ENCODE measurements at places on chromosomes 2 and 18.

DNA sequence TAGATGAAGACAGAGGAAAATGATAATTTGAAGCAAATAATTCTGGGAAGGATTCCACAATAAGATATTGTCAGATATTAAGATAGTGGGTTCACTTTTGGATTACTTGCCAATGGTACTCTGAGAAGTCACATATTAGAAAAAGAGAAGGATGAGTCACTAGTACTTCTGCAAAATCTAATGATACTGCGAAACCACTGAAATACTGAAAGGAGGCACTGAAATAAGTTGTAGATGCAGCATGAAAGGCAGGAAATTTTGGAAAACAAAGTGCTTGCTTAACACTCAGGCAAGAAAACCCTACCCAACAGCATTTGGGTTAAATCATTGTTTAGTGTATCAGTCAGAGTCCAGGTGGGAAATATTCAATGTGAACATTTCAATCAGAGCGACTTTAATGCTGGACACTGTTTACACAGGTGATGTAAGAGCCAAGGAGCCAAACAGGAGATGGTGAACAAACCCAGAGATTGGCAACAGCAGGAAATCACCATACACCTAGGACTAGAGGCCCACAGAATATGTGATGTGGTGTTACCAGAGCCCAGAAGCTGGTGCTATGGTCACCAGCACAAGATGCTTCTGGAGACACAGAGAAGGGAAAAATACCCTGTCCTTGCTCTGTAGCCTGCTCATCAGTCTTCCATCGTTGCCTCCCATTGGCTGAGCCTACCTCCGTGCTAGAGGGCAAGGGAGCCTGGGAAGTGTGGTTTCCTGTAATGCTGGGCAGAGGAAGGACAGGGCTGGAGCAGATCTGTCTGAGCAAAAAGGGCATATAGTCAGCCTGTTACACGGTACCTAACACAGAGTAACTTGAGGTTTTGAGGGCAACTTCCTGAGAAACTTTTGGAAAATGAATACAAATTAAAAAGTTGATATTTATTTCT lies 204.7 kb upstream of the ITGA4 start:
- no peak for DNase-seq

DNA sequence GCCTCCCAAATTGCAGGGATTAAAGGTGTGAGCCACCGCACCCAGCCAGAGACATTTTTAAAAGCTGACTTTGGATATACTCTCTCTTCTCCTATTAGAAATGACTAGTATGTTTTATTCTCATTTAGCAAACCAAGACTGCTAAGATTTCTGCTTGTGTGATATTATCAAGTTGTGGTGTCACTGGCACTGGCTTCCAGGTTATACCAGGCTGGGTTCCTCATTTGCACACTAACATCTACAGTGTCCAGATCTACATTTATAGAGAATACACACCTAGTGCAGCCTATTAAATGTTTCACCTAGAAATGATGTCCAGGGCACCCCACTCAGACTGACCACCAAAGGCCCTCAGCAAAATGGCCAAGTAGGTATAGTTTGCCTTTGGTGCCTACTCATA lies 265.3 kb upstream of the STON1 start:
- DNase-seq = no peak

- no peak for DNase-seq
Observed at GRCh38 chr2:19881908-19882265, 19.9 kb downstream of the TTC32 start.

- DNase-seq = no peak
Observed at GRCh38 chr2:57726294-57726693, 320.3 kb upstream of the VRK2 start.

GRCh38 chr2:209977386-209978239 lies 24.8 kb upstream of the RPE start:
- DNase-seq = no peak

GRCh38 chr2:17470855-17471641 lies 47.2 kb downstream of the RAD51AP2 start:
- no peak for DNase-seq

DNA sequence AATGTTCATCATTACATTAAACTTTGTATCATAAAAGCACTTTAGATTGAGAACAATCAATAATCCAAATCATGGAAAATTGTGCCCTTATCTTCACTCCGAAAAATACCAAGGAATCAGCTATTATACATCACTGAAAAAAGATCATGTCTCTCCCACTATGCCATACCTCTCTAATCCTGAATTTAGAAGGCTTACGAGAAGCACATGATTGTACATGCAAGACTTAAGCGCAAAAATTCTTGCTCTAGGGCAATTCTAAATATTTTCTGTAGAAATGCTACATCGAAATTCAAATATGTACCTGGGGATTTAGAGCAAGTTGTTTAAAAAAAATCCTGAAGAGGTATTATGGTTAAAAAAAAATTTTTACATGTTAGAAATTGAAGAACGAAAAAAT lies 1.3 kb downstream of the CYTIP start:
- no peak for DNase-seq

GRCh38 chr18:9137168-9138066 lies 836 bp downstream of the ANKRD12 start:
- peak; percentile 49 for DNase-seq

- peak; percentile 95 for DNase-seq
Observed at GRCh38 chr2:42360890-42361727, at the start of gene COX7A2L. Gene COX7A2L, minus strand, starts transcription at chr2:42361217. Its CDS starts 56 bp downstream, at chr2:42361161.

- DNase-seq = no peak
Observed at GRCh38 chr2:221503965-221504364, 68.1 kb downstream of the EPHA4 start.

GRCh38 chr2:24456599-24457556 lies 34.2 kb upstream of the NCOA1 start:
- no peak for DNase-seq

DNA sequence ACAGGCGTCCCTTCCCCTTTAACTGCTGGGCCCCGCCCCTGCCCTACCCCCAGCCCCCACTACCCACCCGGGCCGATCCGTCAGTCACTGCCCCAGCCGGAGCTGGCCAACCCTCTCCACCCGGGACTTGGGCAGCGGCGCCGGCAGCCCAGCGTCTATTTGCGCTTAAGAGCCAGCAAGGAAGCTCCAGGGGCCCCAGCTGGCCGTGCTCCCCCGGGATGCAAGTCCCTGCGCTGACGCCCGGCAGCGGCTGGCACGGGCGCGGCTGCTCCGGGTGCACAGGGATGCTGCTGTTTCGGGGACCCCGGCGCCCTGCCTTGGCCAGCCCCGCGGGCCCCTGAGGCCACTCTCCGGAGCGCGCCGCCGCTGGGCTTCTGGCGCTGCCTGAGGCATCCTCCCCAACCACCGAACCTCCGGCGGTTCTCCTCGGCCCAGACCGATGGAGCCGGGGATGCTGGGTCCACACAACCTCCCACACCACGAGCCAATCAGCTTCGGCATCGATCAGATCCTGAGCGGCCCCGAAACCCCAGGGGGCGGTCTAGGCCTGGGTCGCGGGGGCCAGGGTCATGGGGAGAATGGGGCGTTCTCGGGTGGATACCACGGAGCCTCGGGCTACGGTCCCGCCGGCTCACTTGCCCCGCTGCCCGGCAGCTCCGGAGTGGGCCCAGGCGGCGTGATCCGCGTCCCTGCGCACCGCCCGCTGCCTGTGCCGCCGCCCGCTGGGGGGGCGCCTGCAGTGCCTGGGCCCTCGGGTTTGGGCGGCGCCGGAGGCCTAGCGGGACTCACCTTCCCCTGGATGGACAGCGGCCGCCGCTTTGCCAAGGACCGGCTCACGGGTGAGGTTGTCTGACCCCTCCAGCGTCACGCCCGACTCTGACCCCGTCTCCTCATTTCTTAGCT lies at the start of gene TLX2:
TLX2 (plus strand) TSS at position 83 of the 903 bp plus-strand sequence; CDS start at position 440, 357 bp downstream.
- DNase-seq = no peak

DNA sequence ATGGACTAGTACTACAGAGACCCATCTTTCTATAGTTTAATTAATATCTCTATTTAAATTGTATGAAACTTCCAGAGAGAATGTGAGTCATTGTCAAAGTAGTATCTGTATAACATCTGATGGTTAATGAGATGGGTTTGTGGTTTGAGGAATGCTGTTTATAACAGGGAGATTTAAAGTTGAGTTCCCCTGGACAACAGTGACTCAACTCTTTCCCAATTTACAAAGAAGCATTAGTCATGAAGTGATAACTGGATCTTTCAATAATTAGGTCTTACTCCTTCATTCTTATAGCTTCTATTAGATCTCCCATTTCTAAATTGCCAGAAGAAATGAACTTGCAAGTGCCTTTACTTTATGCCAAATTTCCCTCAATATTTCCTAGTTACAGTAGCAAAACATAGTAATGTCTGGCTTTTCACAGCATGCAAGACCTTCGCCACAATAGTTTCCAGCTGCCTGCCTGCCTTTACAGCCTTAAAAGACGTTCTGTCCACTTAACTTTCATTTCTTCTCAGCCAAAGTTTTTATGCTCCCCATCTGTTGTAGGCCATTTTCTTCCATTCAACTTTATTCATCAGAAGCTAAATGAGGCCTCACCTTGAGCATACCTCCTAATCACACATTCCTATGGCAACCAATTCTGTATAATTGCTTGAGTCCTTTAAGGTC lies 47.7 kb upstream of the WDR75 start:
- no peak for DNase-seq

- DNase-seq = no peak
Observed at GRCh38 chr2:140863713-140864112, 1267.1 kb downstream of the LRP1B start.

GRCh38 chr18:70672581-70672980 lies 383.7 kb downstream of the SOCS6 start:
- no peak for DNase-seq

GRCh38 chr2:49934481-49934880 lies 780.2 kb upstream of the FSHR start:
- DNase-seq = no peak

- no peak for DNase-seq
Observed at GRCh38 chr2:121128741-121129659, 156.0 kb downstream of the TFCP2L1 start.

GRCh38 chr2:26299471-26300101 lies 46.4 kb upstream of the SELENOI start:
- no peak for DNase-seq

GRCh38 chr2:67013821-67014220 lies 383.3 kb upstream of the ETAA1 start:
- DNase-seq = no peak

DNA sequence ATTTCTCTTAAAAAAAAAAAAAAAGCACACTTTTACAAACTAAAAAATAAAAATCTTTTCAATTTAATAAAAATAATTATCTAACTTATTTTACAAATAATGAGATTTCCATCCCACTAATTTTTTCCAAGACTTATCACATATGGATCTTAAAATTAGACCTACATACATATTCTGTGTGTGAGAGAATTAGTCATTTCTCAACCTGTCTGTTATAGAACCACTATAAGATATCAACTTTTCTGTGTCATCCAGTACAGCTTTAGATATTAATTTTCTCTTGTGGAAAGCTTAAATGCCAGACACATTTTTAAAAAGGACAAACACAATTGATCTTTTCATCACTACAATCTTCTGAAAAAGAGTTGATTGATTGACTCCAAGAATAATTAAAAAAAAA lies 38.1 kb downstream of the FANCL start:
- no peak for DNase-seq

- no peak for DNase-seq
Observed at GRCh38 chr2:228709788-228710371, 528.4 kb upstream of the SPHKAP start.

- DNase-seq = no peak
Observed at GRCh38 chr2:106161938-106162820, 31.9 kb downstream of the UXS1 start.

DNA sequence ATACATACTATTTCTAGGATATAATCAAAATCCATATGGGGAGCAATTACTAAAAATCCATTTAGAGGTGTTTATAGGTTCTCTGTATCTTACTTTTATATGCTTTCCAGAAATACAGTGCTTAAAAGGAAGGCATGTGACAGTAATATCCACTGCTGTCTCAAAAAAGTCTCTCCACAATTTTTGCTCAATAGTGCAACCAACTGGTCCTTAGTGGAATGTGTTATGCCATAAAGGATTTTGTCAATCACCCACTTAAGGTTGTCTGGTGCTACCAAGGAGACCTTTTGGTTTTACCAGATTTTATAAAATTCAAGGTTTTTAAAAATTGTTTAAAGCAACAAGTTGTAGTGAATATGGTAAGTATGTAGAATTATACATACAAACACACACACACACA lies 328.5 kb upstream of the DSEL start:
- no peak for DNase-seq

DNA sequence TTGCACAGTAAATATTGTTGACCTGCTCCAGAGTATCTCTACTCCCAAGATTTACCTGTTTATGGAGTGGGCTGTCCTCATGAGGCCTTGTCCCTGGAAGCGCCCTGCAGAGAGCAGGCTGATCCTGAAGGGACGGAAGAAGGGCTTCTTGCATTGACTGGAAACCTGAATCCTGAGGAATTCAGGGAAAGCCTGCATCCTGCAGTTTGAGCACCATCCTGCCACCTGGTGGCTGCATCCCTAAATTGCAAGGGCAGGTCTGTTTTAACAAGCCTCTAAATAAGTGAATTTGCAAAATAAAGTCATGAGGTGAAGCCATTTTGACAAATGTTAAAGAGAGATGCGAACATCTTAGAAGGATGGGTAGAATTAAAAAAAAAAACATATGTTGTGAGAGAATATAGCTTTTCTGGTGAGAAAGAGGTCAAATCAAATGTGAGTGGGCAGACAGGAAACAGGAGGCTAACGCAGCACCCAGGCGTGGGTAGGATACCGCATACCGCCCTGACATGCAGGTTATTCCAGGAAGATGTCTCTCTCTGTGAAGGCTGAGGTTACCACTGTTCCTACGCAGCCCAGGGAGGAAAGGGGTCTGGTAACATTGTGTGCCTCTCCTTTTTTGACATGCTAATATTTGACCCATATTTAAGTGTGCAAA lies 754.9 kb downstream of the RNF144A start:
- peak; percentile 28 for DNase-seq

DNA sequence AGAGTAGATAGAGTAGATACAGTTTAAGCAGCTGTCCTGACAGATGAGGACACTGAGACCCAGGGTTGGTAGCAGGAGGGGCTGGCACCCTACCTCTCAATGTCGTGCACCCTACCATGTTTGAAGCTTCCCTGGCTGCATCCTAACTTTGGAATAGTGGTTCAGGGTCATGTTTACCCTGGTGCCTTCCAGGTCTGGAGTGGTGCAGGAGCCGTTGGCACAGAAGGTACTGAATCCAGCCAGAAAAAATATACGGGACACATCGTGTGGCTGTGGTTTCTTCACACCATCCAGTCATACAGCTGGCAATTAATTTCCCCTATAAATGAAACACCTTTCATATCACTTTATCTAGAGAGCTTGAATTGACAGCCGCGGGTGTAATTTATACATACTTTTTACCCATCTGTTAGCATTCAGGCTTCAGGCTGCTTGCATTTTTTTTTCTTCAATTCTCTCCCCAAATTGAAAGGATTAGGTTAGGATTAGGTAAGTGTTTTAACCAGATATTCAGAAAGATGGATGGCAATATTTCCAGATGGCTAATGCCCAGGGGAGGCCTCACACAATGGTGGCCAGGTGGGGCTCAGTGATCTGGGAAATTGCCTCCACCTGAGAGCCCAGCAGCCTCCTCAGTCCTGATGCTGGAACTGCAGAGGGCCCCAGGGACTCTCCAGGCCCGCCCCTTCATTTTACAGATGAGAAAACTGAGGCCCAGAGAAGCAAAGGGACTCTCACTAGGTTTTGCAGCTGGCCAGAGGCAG lies 127.0 kb downstream of the CELF4 start:
- no peak for DNase-seq

GRCh38 chr2:43221763-43222474 lies 4.5 kb downstream of the ZFP36L2 start:
- no peak for DNase-seq

All from activated T-cell treated with anti-CD3 and anti-CD28 coated beads for 1 hour (primary cell).